ENCODE measurements at places on chromosomes 5 and 9.
A peak's percentile ranks its signal among the peaks of the same experiment; 100 is the strongest.

DNA sequence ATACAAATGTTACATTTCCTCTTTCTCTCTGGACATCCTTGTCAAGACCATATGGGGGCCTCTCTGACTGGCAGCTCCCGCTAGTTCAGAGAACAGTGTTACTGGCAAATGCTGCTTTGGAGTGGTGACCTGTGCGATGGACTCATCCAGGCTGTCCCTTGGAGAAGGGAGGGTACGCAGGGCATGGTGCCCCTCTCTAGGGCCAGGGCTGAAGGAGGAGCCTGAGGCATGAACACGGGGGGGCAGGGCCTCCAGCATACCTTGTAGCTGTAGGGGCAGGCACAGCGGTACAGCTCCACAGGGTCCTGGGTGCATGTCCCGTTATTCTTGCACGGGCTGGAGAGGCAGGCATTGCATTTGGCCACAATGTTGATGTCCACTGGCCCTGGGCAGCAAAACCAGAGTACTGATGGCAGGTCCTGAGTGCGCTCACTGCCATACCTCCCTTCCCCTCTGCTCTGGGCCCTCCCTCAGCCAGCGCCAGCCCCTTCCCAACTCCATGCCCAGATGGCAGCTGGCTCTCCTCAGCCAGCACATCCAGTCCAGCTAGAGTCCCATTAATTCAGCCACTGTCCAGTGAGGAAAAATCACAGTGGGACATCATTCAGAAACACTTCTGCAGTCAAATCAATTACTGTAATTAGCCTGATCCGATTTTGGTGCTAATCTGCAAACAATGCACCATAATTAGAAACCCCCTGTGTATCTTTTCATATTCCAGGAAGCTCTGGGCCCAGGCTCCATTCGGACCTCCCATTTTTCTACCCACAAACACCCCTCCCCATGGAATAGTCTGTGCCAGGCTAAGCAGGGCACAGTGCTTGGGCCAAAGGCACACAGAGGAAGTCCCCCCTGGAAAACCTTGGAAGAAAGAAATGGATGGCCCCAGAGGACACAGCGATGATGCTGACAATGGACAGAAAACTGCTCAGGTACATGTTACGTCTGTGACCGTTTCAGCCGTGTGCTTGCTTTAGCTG, 128.8 kb upstream of the PANK3 start:
- no peak for DNase-seq

- DNase-seq: no peak
Observed at GRCh38 chr5:168848569-168848968, 269.4 kb upstream of the PANK3 start.

GRCh38 chr9:116059466-116059865, 94.1 kb upstream of the PAPPA start:
- no peak for DNase-seq

GRCh38 chr5:152855441-152855840, 450.4 kb upstream of the NMUR2 start:
- DNase-seq: no peak

GRCh38 chr9:34546834-34547827, 24.3 kb upstream of the ENHO start:
- DNase-seq: peak; percentile 79

DNA sequence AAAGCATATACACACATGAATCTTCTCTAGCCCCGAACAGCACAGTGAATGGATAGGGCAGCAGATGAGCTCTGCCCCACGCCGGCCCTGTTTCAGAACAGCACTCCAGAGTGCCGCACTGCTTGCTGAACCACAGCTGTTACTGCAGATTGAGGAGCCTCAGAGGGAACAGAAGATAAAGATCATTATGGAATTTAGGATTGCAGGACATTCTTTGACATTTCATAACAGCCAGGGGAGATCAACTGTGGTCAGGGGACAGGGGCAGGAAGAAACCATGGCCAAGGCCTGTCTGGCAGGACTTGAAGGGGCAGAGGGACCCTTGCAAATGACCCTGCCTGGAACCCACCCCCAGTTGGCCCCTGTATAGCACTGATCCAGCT, 20.6 kb downstream of the IRF1 start:
- DNase-seq: no peak

DNA sequence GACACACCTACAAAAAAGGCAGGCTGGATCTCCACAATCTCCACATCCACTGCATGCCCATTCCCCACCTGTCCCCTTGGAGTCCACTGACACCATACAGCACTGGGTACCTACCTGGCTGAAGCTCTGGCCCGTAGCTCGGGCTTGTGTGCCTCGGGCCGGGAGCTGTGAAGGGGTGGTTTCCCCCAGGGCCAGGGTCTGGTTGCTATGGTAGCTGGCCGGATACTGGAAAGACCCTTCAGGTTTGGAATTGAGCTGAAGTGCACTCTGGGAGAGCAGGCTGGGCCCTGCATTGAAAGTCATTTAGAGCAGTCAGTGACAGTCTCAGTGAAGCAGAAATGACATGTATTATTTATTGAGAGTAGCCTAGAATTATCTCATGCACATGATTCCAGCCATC, 507.3 kb downstream of the CTNND2 start:
- DNase-seq: no peak

DNA sequence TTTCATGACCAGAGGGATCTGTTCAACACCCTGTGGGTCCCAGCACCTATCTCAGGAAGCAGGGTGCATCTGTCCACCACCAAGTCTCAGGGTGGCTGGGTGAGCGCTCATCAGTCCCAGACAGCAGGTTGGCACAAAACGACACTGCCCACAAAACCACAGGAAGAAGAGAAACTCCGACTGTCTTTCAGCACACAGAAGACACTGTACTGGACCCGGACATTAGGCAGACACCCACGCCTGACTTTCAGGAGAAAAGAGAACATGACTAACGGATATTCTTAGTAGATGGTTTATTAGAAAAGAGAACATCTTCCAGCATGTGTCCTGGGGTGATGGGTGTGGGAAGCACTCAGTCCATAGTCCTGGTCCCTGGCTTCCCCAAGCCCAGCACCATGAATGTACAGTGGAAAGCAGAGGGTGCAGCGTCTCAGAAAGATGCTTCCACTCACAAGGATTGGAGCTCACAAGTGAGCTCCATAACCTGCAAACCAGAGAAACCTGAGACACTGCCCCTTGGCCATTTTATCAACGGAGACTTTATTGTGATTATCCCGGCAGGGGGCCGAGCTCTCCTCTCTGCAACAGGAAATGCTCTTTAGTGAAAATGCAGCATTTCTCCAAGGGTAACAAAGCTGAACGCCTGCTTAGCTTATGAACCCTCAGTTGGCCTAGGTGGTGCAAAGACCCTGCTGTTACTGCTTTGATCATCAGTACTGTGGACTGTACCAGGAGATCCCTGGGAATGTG, 35.8 kb upstream of the LCP2 start:
- DNase-seq: no peak

GRCh38 chr9:109852556-109852955, 72.6 kb downstream of the PALM2AKAP2 start:
- DNase-seq: no peak

DNA sequence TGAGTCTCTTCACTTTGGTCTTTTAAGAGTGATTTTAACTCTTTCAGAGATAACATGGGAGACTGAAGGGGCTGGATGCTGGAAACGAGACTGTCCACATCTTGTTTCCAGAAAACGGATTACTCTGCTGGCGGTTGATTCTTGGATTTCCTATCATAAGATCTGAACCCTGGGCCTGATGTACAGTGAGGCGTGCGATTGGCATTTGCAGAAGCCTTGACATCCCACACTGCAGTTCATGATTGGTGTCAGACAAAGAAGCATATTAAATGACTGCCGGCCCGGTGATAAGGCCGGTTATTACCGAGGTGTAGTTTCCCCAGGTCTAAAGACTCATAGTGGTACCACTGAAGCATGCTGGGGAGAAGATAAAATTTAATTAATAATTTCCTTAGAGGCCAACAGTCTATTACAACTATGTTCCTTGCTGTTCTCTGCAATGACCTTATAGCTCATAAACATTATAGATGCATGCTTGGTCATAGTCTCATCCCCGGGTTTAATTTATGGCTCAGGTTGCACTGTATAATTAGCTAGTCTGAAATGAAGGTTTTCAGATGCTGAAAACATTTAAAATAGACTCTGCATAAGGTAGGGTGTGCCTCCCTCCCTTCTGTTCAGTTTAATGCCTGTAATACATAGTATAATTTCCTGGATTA, 99.2 kb downstream of the PPP2R2B start:
- DNase-seq: no peak

GRCh38 chr5:4081466-4081865, 485.8 kb downstream of the IRX1 start:
- DNase-seq: no peak

- no peak for DNase-seq
Observed at GRCh38 chr5:39447059-39447458, 22.3 kb upstream of the DAB2 start.

GRCh38 chr5:174145821-174146220, 100.3 kb downstream of the NSG2 start:
- no peak for DNase-seq

DNA sequence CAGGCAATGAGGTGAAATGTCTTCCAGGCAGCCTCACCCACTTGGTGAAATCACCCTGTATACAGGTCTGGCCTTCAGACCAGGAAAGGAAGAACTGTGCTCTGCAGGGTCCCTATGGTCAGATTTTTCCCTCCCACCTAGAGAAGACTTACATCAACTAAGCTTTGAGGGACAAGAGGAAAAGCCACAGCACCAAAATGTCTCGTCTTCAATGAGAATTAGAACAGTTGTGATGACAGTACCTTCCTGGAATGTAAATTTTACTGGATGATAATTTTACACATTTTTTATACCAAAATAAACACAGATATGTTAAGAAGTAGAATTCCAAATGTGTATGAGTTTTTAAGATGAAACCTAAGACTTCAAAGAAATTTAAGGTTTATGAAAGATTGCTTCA, 283.9 kb downstream of the SPOCK1 start:
- DNase-seq: no peak

GRCh38 chr9:136831002-136831719, 11.1 kb upstream of the AJM1 start:
- DNase-seq: no peak

- no peak for DNase-seq
Observed at GRCh38 chr5:68067976-68068603, 147.5 kb upstream of the PIK3R1 start.

- DNase-seq: no peak
Observed at GRCh38 chr5:171314728-171315385, 5.8 kb downstream of the TLX3 start.

GRCh38 chr9:75390951-75391350, 302.6 kb downstream of the OSTF1 start:
- DNase-seq: no peak

DNA sequence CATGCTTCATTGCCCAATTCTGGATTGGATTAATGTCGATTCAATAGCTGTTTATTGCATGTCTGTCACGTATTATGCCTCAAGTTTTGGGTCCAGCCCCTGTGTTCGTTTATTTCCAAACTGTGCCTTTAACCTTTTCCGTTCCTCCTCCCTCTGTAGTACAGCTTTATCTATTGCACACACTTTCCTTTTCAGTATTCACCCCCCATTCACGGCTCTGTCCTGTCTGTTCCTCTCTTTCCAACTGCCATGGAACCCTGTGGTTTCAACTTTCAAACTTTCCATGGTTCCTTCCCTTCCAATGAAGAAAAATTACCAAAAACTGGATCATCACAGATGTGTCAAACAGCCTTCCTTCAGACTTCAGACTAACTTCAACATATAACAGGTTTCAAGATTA, 17.1 kb downstream of the SMARCA2 start:
- no peak for DNase-seq

DNA sequence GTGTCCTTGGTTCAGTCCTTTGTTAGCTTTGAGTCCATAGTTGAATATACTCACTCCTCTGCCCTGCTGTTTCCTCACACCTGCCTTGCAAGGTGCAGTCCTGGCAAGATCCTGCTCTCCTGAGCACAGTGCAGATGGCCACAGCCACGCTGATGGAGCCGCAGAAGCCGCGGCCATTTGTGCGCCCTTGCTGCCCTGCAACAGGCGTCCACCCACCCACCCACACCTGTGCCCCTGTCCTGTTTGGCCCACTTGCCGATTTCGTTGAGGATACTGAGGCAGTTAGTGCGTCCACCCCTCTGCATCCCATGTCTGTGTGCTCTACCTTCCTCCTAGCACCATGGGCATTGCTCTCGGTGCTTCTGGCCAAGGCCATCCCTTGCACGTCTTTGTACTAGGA, 51.1 kb upstream of the LRRTM2 start:
- no peak for DNase-seq

GRCh38 chr9:138094028-138094427, 216.4 kb downstream of the CACNA1B start:
- no peak for DNase-seq

- DNase-seq: no peak
Observed at GRCh38 chr5:147611483-147611882, 101.6 kb upstream of the DPYSL3 start.
